Cortex of kidney (tissue), 1 donor: ENCODE measurements at places on chromosomes 13 and 19.

DNA sequence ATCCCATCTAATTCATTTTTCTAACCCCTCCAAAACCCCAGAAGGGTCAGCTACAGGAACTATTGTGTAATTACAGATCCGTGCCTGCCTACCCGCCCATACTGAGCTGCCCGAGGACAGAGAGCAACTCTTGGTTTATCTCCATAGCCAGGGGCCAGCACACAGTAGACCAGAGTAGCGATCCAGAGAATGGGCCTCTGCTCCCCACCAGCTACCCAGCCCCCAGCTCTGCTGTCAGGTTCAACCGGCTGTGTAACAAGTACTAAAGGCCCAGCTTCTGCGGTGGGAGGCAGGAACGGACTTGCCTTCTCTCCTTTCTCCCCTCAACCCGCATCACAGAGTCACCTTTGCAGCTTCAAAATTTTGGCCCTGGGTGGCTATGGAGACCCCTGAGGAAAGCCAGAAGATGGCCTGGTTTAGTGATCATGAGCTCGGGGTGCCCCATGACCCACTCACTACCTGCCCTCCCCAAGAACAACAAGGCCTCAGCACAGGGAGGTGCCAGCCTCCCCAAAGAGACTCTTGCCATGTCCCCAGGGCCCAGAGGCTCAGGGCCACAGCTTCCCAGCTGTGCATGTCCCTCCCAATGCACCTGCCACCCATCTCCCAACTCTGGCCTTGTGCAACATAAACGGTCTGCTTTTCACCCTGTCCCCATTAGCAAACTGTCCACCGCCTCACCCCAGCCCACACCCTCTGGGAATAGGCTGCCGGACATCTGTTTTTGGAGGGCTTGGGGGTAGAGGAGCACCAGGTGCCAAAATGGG lies 5.7 kb downstream of the CALM3 start:
- no peak for DNase-seq

DNA sequence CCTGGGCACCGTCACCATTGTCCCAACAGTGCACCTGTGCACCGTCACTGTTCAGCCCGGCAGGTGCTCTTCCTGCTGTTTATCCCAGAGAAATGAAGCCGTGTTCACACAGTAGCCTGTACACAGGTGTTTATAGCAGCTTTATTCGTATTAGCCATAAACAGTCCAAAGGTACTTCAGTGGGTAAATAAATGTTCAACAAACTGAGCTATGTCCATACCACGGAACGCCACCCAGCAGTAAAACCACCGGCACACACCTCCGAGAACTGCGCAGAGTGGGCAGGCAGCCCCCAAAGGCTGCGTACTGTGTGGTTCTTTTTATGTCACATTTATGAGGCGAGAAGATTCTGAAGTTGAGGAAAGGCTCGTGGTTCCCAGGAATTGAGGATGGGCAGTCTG lies 44.9 kb upstream of the DCUN1D2 start:
- no peak for DNase-seq

GRCh38 chr13:40668335-40668734 lies 1.9 kb upstream of the FOXO1 start:
- DNase-seq: no peak

DNA sequence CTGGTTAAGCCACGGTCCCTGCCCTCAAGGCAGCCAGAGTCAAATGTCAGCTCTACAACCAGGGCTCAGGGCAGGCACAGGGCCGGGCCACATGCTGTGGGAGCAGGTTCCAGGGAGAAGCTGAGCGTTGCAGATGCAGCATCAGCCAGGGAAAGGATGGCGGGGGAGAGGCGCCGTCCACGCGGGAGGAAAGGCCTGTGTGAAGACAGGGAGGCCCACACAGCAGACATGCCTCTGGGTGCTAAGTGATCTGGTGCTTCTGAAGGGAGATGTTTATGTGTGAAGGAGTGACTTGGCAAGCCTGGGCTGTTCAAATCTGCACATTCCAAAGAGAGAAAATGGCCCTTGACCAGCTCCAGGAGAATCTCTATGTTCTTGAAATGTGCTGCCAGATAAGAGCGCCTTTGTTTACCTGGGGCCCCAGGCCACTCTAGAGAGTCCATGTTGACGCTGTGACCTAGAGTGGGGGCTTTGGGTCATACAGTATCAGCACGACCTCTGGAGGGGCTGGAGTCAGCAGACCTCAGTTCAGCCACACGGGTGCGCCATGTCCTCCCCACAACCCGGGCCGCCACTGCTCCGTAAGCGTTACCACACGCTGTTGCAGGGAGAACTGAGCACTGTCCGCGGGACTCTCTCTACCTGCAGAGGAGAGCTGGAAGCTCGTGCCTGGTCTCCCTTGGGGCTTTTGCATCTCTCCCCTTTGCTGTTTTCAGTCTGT lies 15.9 kb upstream of the ATF5 start:
- no peak for DNase-seq
